ENCODE measurements at places on chromosomes 4 and X.

GRCh38 chr4:168864821-168865541, 145.1 kb downstream of the CBR4 start:
- no peak for DNase-seq

DNA sequence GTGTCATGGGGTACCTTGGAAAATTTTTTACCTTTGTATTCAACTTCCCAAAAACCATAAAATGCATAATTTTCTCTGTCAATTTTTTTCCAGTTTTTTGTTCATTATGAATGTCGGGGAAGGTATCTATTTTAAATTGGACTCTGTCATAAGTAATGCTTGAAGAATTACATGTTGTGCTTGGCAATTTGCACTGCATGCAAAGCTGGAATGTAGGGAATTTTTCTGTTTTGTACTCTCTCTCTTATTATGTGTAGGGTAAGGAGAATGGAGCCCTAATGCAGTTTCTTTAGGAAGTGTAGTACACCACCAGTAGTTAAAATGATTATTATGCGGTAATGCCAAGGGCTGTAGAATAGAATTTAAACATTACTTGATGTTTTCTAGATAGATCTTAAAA, 137.7 kb upstream of the LIMCH1 start:
- DNase-seq: no peak

GRCh38 chr4:168153596-168154440, 61.5 kb downstream of the ANXA10 start:
- peak; percentile 43 for DNase-seq

DNA sequence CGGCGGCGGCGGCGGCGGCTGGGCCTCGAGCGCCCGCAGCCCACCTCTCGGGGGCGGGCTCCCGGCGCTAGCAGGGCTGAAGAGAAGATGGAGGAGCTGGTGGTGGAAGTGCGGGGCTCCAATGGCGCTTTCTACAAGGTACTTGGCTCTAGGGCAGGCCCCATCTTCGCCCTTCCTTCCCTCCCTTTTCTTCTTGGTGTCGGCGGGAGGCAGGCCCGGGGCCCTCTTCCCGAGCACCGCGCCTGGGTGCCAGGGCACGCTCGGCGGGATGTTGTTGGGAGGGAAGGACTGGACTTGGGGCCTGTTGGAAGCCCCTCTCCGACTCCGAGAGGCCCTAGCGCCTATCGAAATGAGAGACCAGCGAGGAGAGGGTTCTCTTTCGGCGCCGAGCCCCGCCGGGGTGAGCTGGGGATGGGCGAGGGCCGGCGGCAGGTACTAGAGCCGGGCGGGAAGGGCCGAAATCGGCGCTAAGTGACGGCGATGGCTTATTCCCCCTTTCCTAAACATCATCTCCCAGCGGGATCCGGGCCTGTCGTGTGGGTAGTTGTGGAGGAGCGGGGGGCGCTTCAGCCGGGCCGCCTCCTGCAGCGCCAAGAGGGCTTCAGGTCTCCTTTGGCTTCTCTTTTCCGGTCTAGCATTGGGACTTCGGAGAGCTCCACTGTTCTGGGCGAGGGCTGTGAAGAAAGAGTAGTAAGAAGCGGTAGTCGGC, 528 bp downstream of the FMR1 start:
- no peak for DNase-seq

DNA sequence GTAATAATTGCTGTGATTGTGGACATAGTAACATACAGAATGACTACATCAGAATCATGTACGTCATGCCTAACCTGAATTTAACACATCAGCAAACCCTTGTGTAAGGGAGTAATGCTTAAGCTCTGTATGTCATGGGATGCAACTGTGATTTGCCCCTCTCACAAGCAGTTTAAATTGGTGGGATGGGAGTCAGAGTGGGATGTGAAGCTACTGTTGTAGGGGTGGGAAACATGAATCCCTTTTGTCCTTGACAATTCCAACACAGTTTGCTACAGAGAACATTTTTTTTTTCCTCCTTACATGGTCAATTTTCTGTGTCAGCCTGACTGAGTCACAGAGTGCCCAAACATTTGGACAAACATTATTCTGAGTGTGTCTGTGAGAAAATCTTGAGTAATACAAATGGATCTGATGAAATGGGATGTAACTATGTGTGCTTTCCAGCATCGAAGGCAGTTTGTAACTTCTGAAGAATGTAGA, 392.8 kb downstream of the GPM6A start:
- DNase-seq: no peak

GRCh38 chr4:125084608-125085007, 230.1 kb upstream of the FAT4 start:
- DNase-seq: no peak

DNA sequence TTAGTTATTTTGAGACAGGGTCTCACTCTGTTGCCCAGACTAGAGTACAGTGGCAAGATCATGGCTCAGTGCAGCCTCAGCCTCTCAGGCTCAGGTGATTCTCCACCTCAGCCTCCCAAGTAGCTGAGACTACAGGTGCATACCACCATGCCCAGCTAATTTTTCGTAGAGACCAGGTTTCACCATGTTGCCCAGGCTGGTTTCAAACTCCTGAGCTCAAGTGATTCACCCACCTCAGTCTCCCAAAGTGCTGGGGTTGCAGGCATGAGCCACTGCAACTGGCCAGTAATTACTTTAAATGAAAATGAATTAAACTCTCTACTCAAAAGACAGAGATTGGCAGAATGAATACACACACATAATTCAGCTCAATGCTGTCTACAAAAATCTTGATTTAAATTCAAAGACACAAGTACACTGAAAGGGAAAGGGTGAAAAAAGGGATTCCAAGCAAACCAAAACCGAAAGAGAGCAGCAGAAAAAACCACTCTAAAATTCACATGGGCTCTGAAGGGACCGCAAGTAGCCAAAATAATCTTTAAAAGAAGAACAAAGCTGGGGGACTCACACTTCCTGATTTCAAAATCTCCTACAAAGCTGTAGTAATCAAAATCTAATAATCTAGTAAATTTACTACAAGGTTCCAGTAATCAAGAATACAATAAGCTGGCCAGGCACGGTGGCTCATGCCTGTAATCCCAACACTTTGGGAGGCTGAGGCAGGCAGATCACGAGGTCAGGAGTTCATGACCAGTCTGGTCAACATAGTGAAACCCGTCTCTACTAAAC, 11.8 kb upstream of the SPON2 start:
- no peak for DNase-seq

- no peak for DNase-seq
Observed at GRCh38 chr4:189767941-189768340, 172.7 kb upstream of the FRG1 start.

DNA sequence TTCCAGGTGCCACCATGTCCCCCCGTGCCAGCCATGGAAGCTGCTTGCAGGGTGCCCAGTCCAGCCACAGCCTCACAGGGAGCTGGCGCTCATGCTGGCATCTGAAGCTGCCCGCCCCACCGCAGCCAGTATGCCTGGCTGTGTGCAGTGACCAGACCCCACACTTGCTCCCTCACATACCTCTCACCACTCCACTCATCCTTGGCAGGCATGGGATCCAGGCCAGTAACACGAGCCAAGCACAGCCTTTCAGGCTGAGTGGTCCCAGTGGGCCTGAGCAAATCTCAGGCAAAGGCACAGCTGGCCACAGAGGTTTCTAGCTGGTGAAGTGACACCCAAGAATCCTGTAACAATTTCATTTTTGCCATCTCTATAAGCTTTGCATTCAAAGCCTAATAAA, 48.4 kb upstream of the SEC24B start:
- DNase-seq: no peak

- no peak for DNase-seq
Observed at GRCh38 chrX:153944140-153944799, at the start of gene RENBP. RENBP (minus strand) TSS chrX:153944643; CDS start chrX:153944610, 33 bp downstream.

DNA sequence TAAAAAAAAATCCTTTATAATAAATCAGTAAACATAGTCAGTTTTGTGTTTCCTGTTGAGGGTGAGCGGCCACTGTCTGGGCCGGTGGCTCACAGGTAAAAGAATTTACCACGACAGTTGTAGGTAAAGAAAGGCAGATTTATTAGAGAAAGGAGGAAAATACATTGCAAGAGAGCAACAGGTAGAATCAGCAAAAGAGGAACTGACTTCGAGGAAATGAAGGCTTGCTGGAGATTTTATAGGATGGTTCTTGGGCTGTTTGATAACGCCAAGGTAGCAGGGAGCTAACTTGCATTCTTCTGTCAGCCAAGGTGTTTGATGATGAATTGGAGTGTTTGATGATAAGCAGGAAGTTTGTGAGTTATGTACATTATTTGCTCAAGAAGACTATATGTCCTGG, 2.8 kb downstream of the ZNF157 start:
- DNase-seq: no peak

- DNase-seq: no peak
Observed at GRCh38 chr4:53088152-53088551, 226.0 kb downstream of the RASL11B start.

- no peak for DNase-seq
Observed at GRCh38 chrX:107686792-107687191, 58.5 kb downstream of the PRPS1 start.

DNA sequence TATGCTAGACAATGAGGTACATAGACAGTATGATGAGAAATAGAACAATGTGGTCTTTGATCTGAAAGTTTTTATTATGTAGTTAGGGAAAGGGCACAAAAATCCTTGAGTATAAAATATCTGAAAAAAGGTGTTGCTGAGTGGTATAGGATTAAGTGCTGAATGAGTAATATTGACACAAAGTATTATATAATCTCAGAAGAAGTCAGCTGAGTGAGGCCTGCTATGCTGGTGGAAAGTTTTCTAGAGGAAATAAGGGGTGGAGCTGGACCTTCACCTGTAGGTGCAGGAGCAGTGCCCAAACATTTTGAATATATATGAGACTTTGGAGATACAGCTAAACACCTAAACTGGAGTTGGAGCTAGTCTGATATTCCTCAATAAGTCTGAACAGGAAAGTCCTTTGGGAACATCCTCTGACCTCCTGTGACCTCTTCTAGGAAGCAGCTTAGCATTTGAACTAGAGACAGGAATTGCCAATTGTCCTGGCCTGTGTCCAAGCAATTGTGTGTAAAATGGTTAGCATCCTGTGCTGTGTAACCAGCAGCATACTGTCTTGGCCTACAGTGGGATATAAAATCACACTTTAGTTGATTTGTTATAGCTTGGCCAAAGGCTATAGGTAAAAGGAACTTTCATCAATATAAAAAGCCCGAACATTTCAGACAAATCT, 285.3 kb downstream of the ANKRD50 start:
- DNase-seq: no peak

GRCh38 chr4:17058916-17059741, 160.7 kb upstream of the LDB2 start:
- no peak for DNase-seq

DNA sequence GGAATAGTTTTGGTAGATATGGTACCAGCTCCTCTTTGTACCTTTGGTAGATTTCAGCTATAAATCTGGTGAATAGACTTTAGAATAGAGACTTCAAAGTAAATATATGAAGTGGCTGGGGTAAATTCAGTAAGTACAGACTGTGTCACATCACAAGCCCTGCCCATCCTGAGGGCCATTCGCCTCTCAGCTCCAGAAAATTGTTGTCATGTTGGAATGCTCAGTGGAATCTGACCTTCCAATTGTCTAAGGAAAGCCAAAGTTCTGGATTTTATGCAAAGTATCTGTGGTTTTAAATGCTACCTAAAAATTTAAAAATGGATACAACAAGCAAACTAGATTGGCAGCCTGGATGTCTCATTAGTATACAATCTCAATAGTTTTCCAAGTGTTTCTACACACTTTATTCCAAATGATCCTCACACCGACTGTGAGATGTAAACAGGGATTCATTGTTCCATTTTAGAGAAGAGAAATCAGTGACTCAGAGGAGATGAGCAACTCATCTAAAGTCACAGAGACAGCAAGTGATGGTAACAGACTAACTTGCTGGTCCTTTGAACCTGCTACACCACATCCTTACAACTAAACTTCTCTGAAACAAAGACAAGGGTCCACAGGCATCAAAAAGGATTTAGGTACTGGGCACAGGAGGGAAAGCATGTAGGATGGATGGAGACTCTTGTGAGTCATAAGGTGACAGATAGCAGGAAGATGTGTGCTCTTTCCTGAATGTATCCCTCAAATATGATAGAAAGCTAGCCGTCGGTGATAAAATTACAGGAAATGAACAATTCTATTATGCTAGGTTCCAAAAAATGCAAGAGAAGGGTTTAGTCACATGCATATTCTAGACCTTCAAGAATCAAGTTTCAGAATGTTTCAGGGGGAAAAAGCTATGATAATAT, 127.3 kb downstream of the ATP10D start:
- no peak for DNase-seq

- DNase-seq: no peak
Observed at GRCh38 chr4:2698951-2699505, 57.1 kb downstream of the TNIP2 start.

GRCh38 chrX:72368796-72369195, 63.1 kb upstream of the CITED1 start:
- no peak for DNase-seq

- no peak for DNase-seq
Observed at GRCh38 chrX:149877636-149878035, 3.3 kb upstream of the MAGEA8 start.

DNA sequence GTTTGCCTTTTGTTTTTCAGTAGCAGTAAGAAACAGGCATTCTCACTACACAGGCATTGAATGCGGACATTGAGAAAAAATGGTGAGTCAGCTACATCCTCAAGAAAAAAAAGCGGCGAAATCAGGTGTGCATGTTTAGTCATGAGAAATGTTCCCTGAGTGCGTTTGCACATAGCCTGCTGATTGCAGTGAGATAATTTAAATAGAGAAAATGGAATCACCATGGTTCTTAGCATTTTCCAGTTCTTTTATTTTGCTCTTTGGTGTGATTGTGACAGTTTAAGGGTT, 54.1 kb upstream of the CLDN34 start:
- DNase-seq: no peak

DNA sequence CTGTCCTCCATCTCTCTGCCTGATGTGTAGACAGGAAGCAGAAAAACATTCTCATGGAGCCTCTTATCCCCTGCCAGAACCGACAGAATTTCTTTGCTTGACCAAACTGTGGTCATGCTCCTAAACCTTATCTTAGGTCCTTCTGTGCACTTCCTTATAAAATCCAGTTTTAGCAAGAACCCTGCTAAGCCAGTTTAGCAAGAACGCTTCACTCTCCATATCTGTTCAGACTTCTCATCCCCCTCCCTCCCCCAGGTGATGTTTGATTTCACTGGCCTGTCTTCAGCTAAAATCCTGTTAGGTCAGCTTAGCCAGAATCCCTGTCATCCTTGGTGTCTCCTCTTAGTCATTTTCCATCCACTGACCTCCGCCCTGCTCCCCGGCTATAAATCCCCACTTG, 1130.9 kb upstream of the PRKX start:
- no peak for DNase-seq

Data from NCI-H446 treated with DMSO at 0.1 percent for 48 hours (cell line).